ENCODE measurements at places on chromosomes 7 and 10.

DNA sequence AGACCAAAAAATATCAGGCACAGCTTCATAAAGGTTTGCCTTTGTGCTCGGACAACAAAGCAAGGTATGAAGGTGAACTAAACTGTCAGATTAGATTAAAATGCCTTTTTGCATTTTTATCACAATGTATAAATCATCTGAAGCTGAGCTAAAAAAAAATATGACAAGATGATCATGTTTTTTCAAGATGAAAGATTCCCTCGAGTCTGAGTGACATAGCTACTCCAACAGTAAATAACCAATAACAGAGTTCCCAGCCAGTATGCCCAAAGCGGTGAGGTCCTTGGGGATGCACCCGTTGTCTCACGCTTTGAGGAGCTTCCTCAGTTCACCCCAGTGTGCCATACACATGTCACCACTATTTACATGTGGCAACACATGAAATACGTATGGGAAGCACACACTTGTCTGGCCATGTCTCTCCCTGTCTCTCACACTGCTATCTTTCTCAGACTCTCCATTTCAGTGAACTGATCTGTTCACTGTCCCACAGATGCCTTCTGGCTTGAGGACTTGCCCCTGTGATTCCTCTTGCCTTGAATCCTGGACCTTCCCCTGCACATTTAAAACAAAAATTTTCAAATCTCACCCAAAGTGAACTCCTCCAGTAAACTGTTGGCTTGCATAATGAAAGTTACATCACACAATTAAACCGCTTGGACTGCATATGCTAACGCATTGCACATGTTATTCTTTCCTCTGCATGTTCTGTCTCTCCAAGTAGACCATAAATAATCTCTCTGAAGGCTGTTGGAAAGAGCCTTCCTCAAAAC is 2.6 kb upstream of the PIK3CG start:
- DNase-seq, result no peak

DNA sequence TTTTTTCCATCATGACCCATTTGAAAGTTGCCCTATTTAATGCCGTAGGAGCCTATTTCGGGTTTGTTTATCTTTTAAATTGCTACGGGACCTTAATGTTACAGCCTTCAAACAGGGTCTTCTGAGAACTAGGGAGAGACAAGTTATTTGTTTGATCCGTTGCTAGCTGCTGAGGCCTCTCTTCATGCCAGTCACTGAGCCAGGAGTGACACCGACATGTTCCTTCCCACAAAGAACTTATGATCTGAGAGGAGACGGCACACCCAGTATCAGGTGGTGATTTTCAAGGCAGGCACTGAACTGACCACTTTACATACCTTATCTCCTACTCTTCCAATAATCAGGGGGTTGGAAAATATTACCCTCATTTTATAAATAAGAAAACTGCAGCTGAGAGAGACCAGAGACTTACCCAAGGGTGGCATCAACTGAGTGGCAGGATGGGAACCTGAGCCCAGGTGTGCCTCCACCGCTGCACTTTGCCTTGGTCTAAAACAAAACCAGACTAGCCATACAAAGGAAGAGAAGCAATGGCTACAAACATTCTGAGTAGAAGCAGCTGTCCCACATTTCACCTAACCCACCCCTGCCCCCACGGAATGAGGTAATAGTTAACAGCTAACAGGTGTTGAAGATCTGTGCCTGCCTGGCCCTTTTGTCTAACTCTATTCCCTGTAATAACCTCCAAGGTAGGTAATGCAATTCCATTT is 40.5 kb downstream of the PPP1R3C start:
- DNase-seq, result no peak

GRCh38 chr7:115654384-115655214 is 376.0 kb downstream of the TFEC start:
- no peak for DNase-seq

DNA sequence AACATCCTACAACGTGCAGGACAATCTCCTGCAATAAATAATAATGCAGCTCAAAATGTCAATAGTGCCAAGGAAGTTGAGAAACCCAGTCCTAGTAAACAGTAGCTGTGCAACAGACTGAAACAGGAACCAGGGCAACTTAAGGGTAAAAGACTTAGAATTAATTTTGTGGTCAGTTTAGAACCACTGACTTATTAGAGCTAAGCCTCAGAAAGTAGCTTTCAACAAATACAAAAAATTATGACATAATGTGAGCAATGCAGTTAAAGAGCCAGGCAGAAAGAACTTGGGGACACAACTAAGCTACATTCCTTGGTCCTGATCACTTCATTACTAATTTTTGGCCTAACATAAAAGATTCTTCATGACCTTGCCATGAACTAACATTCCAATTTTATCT is 195.4 kb downstream of the MACC1 start:
- no peak for DNase-seq

DNA sequence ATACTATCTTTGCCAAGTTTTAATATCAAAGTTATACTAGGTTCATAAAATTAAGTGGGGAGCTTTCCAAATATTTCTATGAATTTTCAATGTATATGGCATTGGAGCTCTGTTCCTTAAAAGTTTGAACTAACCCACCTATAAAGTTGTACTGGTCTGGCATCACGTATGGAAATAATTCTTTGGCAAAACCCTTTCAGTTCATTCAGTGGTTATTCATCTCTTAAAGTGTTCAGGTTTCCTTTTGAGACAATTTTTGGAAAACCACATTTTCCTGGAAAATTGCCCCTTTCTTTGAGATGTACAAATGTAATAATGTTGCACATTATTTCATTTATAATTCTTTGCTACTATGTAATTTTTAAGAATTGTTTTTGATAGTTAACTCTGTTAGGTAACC is 62.5 kb upstream of the INPP5A start:
- DNase-seq, result no peak

DNA sequence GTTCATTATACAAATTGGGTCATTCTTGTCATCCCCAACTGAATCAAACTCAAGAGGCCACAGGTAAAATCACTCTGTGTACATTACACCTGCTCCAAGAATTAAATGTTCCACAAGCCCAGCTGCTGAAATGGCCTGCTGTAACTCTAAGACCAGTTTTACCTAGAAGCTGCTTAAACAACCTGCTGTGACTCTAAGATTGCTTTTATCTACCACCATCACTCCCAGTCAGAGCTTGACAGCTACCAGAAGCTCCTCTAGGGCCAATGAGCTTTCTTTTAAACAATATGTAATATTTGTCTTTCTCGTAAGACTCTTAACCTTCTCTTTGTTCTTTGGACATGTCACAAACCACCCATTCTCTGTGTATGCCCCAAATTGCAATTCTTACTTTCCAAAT is 141.8 kb upstream of the LRGUK start:
- no peak for DNase-seq

DNA sequence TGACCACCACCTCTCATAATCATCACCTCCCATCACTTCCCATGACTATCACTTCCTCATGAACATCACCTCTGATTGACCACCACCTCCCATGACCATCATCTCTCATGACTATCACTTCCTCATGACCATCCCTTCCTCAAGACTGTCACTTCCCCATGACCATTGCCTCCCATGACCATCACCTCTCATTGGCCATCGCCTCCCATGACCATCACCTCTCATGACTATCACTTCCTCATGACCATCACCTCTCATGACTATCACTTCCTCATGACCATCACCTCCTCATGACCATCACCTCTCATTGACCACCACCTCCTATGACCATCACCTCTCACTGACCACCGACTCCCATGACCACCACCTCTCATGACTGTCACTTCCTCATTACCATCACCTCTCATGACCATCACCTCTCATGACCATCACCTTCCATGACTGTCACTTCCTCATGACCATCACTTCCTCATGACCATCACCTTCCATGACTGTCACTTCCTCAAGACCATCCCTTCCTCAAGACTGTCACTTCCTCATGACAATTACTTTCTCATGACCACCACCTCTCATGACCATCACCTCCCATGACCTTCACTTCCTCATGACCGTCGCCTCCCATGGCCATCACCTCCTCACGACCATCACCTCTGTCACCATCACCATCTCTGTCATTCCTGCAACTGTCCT is 51.6 kb downstream of the PDGFA start:
- DNase-seq, result no peak

DNA sequence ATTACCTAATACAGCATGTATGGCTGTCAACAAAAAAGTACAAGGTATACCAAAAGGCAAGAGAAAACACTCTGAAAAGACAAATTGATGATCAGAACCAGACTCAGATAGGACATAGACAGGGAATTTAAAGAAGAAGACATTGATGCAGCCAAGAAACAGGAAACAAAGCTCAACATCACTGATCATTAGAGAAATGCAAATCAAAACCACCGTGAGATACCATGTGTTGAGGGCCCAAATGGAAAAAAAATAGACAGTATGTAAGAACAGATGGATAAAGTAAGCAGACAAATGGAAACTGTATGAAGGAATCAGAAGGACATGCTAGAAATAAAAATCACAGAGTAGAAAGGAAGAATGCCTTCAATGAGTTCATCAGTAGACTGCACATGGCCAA is 23.3 kb downstream of the CARD11 start:
- DNase-seq, result no peak

GRCh38 chr7:33640741-33641140 is 264.6 kb upstream of the BMPER start:
- DNase-seq, result no peak

DNA sequence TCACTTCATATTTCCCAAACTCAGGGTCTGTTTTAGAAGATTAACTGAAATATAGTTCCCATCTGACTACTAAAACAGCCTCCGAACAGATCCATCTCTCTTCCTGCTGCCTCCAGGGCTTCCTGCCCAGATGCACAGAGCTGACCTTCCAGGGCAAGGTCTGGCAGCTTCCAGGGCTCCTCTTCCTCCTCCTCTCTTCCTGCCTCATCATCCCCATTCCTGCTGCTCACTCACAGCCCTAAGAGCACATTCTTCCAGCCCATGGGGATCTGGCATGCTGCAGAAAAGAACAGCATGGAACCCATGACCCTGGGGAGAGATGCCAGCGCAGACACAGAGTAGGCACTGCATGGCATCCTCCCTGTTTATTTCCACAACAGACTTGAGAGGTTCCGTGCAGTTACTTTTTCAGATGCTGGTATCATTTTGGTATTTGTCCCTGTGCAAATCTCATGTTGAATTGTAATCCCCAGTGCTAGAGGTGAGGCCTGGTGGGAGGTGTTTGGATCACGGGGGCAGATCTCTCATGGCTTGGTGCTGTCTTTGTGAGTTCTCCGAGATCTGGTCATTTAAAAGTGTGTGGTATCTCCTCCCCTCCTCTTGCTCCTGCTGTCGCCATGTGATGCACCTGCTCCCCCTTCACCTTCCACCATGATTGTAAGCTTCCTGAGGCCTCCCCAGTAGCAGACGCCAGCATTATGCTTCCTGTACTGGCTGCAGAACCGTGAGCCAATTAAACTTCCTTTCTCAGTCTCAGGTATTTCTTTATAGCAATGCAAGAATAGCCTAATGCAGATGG is 4.4 kb downstream of the PKD1L1 start:
- DNase-seq, result no peak

GRCh38 chr7:76430836-76431235 is 6.1 kb downstream of the ZP3 start:
- DNase-seq, result no peak

GRCh38 chr10:614790-615582 is 74.5 kb downstream of the DIP2C start:
- DNase-seq, result no peak

DNA sequence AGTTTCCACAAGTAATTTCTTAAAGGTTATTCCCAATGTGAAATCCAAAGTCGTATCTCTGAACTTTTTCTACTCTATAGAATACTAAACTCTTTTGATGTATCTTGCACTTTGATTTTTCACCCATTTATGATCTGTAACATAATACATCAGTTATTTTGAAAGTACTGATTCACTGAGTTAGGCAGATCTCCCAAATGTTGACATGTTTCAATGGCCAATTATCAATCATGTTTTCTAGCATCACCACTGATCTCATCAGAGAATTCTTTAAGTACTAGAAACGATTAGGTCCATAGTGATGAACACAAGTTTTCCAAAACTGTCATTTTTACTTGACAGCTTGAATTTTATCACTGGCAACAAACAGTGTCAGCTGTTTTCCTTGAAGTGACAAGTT is 119.0 kb downstream of the ATE1 start:
- no peak for DNase-seq

- no peak for DNase-seq
These were observed 67.5 kb downstream of the CHST15 start for GRCh38 chr10:124025660-124026588.

DNA sequence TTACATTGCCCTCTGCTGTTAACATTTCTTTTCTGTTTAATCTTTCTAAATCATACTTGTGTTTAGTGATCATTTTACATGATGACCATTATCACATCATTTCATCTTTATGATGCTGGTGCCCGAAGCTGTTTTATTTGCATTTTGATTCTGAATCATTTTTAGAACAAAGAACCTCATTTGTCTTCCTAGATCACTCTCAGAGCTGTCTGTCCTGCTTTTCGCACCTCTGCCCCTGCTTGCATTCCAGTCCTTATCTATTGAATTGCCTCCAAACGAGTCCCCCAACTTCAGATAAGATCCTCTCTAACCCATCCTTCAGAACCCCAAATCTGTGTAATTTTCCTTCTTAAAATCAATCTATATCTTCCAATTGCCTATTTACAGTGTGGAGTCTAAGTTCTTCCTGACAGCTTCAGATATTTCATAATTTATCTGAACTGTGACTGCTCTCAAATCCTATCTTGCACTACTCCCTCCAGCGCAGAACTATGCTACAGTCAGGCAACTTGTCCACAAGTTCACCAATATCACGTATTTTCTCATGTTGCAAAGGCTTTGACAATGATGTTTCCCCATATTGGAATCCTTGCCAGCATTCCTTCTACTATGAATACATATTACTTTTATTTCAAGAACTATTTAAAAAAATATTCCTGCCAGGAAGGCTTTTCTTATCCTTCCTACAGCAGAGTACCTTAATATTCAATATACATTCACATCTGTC is 346.5 kb upstream of the CACNA2D1 start:
- DNase-seq, result no peak

DNA sequence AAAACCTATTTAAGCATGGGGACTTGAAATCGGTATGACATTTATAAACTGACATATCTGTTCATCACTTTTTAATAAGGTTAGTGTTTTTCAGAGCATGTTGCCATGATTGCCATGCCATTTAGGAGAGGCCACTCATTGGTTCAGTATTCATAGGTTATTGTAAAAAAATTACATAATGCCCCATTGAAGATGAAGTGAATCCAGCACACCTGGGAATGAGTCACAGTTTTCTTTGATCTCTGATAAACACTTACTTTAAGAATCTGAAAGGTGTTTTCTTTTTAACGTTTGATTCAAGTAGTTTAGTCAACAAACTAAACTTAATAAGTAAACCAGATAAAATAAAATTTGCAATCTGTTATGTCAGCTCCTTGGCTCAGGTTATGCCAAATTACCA is 278.3 kb downstream of the ARL4A start:
- DNase-seq, result no peak

- no peak for DNase-seq
These were observed 31.5 kb downstream of the CHCHD3 start for GRCh38 chr7:133050200-133050995.

All from cortex of kidney (tissue), 1 donor.